ENCODE measurements at places on chromosomes 13 and 19. TPM values are rescaled to one million over a fixed set of nuclear protein-coding genes. Genes with fewer than 3 reads are reported as not detected.

KIRREL2 gene
- total RNA-seq = not detected

KLK3 gene
- not detected for total RNA-seq

FBN3 gene
- 4.2 TPM for total RNA-seq

NDUFA13 gene
- 169 TPM for total RNA-seq

KLK4 gene
- total RNA-seq = not detected

R3HDM4 gene
- 30.8 TPM for total RNA-seq

ZNF578 gene
- 5.7 TPM for total RNA-seq

CABP5 gene
- total RNA-seq = not detected

SHANK1 gene
- 6.8 TPM for total RNA-seq

KASH5 gene
- not detected for total RNA-seq

ADAMTS10 gene
- 18.8 TPM for total RNA-seq

TEX29 gene
- total RNA-seq = not detected

IGSF23 gene
- not detected for total RNA-seq

ZNF99 gene
- under 0.01 TPM for total RNA-seq

FNDC3A gene
- total RNA-seq = 41.8 TPM

FSD1 gene
- total RNA-seq = not detected

CCDC122 gene
- 2.1 TPM for total RNA-seq

COX7A1 gene
- 141 TPM for total RNA-seq

ZNF737 gene
- total RNA-seq = 14.1 TPM

PBX4 gene
- 1.6 TPM for total RNA-seq

PRR12 gene
- 3.1 TPM for total RNA-seq

CTXN1 gene
- 0.52 TPM for total RNA-seq

OR4F17 gene
- total RNA-seq = not detected

TUBB4A gene
- not detected for total RNA-seq

OR7D2 gene
- total RNA-seq = not detected

CYP4F2 gene
- not detected for total RNA-seq

COL5A3 gene
- total RNA-seq = 43.3 TPM

ZNF555 gene
- total RNA-seq = 15.7 TPM

SHISA7 gene
- total RNA-seq = not detected

ZNF415 gene
- total RNA-seq = 3.7 TPM

ERICH4 gene
- total RNA-seq = not detected

LHB gene
- not detected for total RNA-seq

LMTK3 gene
- not detected for total RNA-seq

SLC8A2 gene
- under 0.01 TPM for total RNA-seq

LYL1 gene
- total RNA-seq = 13.6 TPM

APOE gene
- 93.9 TPM for total RNA-seq

MAMSTR gene
- 5.2 TPM for total RNA-seq

CNN1 gene
- total RNA-seq = 28.7 TPM

LILRB1 gene
- total RNA-seq = 1.0 TPM

Measured in skeletal muscle tissue (tissue), 5 donors.